ENCODE measurements at places on chromosomes 5 and 9.

- no peak for DNase-seq
Measured at GRCh38 chr5:6492934-6493333, 44.3 kb downstream of the UBE2QL1 start.

DNA sequence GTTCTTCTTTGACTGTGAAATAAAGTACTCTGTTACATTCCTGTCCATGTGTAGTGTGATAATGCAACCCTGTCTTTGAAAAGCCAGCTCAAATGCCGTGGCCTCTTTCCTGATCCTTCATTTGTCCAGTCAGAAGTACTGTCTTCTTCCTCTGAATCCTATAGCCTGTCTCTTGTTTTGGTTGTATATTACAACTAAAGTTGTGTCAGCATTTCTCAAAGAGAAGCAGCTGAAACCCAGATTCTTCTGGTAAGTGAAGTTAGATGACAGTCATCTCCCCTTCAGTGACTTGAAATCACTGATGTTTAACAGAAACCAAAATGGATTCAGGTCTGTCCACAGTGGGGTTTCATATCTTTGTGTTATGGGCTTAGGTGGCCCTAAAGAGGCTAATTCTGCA is 196.2 kb downstream of the PCSK1 start:
- no peak for DNase-seq

DNA sequence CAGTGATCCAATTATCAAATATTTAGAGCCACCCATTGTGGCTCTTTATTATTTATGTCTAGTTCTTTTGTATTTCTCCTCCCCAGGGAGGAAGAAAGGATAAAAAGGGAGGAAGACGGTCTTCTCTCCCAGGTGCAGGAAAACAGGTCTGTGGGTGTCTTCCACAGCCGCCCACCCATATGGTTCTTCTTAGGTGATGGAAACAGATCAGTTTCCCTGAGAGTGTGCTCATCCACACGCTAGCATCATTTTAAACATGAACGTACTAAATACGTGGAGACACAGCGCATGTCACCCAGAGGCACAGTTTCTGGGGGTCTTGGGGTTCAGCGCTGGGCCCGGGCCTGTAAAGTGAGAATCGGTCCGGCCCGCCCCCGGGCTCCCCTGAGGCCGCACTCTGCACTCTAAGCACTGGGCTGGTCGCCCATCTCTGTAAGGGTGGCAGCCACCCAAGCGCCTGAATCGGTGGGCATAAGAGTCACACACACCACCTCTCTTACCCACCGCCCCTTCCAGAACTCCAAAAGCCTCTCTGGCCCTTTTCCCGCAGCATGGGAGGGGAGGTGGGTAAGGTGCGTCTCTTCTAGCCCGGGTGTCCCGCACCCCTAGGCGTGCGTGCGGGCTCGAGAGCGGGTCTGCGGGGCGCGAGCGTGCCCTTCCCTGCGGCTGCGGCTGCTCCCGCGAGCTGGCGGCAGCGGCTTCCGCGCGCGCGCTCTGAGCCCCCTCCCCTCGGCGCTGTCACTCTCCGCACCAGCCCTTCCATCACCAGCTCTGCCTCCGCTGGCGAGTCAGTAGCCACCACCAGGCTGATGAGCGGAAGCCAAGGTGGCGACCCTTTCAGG is 1.3 kb downstream of the PTCH1 start:
- DNase-seq, result no peak

GRCh38 chr5:150596313-150596712 is 44.1 kb upstream of the SYNPO start:
- DNase-seq, result no peak

DNA sequence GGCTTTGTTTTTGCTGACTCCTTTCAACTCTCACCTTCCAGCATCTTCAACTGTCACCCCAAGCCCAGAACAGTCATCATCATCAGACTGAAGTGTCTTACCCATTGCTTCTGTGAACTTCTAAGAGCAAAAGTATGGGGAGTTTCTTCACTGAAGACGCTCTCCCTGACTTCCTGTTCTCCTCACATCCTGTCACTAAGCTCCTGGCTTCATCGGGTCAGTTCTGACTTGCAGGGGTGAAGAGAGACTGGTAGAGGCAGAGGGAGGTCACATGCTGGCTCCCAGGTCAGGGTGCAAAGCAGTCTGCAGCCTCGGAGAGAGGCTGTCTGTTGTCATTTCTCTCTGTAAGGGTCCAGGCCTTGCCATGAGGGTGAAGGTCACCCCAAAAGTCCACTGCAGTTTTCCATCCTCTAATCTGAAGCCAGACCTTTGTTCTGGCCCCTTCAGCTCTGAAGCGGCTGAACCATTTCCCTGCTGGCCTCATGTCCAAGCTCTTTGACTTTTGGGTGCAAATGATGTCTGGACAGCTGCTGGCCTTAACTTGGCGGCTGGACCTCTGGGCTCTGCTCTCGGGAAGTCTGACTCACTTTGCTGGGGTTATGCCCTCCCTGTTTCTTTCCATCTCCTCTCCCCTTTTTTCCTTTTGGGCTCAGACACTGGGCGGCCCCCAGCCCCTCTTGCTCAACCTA is 305.0 kb downstream of the RAB3C start:
- DNase-seq, result no peak

- DNase-seq, result no peak
Measured at GRCh38 chr5:14667770-14668169, 3.3 kb downstream of the OTULIN start.

DNA sequence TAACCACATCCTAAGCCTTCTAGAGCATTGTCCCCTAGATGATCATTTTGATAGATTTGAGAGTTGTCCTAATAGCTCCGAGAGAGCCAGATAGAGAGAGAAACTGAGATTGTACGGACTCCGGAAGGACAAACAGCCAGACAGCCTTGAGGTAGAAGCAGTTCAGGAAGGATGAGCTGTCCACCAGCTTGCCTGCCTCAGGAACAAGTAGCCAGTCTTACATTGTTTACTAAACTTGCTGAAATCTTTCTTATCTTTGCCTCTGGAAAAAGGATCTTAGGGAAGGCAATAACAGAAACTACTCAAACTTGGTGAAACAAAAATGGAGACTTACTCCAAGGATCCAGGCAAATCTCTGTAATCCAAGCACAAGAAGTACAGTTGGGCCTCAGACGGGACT is 39.0 kb upstream of the SAP30L start:
- DNase-seq, result no peak
